ENCODE measurements at places on chromosomes 5 and 9.

DNA sequence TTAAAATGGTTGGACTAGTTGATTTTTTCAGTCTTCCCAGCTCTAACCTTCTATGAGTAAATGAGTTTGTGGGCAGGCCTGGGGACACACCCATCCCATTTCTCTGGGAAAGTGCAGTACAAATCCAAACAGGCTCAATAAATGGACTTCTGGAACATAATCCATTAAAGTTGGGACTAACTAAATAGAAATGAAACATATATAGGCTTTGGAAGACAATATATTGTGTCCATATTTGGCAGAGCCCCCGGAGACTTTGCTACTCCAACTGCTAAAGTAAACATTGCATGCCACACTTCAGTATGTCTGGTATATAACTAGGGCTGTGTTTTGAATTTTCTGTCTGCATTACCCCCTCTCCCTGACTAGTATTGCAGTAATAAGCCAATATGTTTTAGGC, 191.4 kb upstream of the DAB2 start:
- no peak for DNase-seq

GRCh38 chr9:22203371-22204138, 194.4 kb upstream of the CDKN2B start:
- no peak for DNase-seq

- DNase-seq = no peak
These were observed 134.7 kb upstream of the TNPO1 start for GRCh38 chr5:72681781-72682180.

DNA sequence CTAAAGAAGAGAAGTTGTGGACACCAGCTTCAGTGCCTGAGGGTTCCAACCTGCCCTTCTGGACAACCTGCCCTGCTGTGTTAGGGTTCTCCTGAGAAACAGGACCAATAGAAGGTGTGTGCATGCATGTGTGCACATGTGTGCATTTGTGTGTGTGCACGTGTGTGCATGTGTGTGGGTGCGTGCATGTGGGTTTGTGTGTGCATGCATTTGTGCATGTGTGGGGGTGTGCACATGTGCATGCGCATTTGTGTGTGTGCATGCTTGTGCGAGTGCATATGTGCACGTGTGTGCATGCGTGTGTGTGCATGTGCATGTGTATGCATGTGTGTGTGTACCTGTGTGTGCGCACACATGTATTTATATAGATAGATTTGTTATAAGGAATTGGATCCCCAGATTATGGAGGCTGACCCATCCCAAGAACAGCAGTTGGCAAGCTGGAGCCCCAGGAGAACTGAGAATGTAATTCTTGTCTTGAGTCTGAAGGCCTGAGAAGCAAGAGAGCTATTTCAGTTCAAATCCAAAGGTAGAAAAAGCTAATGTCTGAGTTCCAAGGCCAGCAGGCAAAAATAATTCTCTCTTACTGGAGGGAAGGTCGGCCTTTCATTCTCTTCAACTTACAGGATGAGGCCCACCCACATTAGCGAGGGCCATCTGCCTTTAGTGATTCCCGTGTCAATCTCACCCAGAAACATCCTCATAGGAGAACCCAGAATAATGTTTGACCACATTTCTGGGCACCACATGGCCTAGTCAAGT, 62.9 kb upstream of the SYNPO start:
- DNase-seq = no peak

- DNase-seq = no peak
These were observed 384.6 kb downstream of the SPOCK1 start for GRCh38 chr5:137114529-137114928.

- no peak for DNase-seq
These were observed 38.7 kb upstream of the ELL2 start for GRCh38 chr5:96000308-96000707.

DNA sequence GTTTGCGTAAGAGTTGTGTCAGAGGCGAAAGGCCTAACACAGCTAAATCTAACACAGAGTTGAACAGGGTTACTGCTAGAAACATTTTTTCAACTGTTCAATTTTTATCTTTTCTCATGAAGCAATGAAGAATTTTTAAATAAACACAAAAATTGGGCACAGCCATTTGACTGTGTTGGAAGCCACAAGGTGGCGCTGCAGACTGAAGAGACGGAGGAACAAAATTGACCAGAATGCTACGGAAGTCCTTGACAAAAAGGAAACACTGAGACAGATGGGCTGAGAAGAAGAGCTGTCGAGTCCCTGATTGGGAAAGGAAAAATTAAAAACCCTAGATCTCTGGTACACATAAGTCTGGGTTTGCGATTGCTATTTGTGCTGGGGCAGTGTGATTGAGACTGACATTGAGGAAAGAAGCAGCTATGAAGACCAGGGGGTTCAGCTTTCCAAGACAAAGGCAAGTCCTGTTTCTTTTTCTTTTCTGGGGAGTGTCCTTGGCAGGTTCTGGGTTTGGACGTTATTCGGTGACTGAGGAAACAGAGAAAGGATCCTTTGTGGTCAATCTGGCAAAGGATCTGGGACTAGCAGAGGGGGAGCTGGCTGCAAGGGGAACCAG, at the start of gene PCDHB9:
Gene PCDHB9, plus strand, starts transcription at position 265 of the 616 bp plus-strand sequence. Its CDS starts 158 bp downstream, at position 423.
- no peak for DNase-seq

DNA sequence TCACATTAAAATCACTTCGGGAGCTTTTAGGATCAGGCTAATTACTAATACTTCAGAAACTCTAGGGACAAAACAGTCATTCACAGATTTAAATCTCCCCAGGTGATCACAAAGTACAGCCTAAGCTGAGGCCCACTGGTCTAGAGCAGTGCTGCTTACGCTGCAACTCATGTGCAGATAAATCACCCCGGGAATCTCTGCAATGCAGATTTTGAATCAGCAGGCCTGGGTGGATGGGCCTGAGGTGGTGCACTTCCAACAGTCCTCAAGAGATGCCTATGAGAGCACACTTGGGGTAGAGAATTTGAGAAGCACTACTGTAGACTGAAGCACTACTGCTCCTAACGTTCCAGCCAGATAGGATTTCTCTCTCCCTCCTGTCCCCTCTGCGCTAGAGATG, 28.4 kb downstream of the CSF1R start:
- no peak for DNase-seq

DNA sequence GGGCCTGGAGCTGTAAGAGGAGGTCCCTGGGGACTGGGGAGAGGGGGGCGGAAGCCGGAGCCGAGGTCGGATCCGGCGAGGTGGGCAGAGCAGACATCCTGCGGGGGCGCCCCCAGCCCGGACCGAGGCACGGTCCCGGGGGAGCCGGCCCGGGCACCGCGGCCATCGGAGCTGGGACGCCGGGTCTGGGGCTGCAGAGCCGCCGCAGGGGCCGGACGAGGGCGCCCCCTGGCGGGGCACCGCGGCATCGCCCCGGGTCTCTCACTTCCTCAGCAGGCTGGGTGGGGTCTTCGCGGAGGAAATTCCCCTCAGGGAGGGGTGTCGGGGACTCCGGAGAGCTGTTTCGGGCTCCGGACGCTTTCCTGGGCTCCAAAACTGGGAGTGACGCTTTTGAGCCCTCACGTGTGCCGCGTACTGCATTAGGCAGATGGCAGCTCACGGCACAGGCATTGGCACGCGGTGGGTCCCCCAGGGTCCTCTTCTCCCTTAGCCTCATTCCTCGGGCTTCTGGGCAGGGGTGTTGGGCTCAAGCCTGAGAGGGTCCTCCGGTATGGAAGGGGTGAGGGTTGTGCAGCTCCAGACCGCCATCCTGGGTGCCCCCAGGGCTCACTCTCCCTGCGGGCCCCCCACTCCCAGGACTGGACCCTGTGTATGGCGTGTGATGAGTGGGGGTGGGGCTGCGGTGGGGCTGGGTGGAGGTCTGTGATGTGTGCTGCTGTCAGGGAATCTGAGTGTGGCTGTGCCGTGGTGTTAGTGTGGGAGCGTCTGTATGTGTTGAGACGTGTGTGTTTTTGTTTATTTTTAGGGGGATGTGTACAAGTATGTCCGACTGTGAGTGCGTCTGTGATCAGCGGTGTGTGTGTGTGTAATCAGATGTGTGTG, 29.6 kb downstream of the LHX2 start:
- DNase-seq = no peak

DNA sequence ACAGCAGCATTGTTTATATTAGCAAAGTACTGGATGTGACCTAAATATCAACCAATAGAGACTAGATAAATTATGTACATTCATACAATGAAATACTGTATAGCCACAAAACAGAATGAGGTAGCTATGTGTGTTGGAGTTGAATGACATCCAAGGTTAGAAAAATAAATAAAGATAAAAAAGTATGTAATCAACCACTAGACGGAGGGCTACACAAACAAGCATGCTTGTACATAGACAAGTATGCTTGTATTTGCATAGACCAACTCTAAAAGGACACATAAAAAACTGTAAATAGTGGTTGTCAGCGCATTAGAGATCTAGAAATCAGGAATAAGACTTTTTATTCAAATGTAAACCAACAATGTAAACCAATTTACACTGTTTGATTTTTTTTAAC, 3.0 kb downstream of the FEM1C start:
- DNase-seq = no peak

DNA sequence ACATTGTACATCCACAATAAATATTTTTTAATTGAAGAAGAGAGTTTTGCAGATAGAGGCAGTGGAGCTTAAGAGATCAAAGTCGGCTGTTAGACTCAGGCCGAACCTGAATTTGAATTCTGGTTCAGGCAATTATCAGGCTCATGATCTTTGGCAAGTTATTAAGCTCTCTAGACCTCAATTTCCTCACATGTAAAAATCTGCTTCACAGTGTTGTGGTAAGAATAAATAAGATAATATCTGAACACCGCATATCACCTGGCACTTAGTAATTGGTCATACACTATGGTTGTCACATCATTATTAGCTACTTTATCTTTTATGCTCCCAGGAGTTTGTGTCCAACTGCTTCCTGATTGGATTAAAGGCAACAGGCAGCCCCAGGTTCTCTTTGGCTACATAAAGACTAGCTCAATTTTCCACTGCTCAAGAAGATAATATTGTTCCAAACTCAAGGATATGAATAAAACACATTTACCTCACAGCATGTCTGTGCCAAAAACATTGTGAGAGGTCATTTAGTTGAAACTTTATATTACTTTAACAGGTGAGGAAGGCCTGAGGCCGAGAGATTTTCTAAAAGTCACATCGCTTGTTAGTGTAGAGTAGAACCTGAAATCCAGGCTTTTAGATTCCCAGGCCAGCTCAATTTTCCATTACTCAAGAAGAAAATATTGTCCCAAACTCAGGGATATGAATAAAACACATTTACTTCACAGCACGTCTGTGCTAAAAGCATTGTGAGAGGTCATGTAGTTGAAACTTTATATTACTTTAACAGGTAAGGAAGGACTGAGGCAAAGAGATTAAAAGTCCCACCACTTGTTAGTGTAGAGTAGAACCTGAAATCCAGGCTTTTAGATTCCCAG, 289.2 kb upstream of the PTGER4 start:
- no peak for DNase-seq

GRCh38 chr5:147737921-147738320, 44.6 kb downstream of the JAKMIP2 start:
- DNase-seq = peak; percentile 46

Data from NCI-H2029 treated with DMSO at 0.1 percent for 48 hours (cell line).